ENCODE measurements at places on chromosomes 13 and 19.

GRCh38 chr19:4516199-4516938, 1.9 kb downstream of the PLIN4 start:
- DNase-seq, result no peak

- DNase-seq, result peak; percentile 81
Observed at GRCh38 chr19:13277104-13277809, 127.0 kb downstream of the IER2 start.

GRCh38 chr19:13884726-13885591, 8.0 kb downstream of the NANOS3 start:
- no peak for DNase-seq

GRCh38 chr19:9836021-9836420, 903 bp downstream of the PIN1 start:
- DNase-seq, result peak; percentile 20

- DNase-seq, result no peak
Observed at GRCh38 chr19:15238639-15239155, 6.4 kb upstream of the EPHX3 start.

DNA sequence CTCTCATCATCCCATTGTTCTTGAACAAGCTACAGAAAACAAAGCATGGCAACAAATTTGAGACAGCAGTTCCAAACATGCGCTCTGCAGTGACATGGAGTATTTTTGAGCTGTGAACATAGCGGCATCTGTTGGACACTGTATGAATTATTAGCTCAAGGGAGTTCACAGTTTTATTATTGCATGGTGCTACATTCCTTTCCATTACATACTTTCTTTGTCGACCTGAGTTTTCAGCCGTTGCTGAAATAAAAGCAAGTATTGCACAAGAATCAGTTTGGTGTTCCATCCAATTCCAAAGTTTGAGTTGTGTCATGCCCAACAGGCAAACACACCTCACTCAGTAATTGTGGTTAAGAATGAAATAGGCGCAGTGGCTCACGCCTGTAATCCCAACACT, 30.1 kb upstream of the METTL21C start:
- no peak for DNase-seq

GRCh38 chr13:38228322-38228721, 121.3 kb upstream of the UFM1 start:
- DNase-seq, result no peak

DNA sequence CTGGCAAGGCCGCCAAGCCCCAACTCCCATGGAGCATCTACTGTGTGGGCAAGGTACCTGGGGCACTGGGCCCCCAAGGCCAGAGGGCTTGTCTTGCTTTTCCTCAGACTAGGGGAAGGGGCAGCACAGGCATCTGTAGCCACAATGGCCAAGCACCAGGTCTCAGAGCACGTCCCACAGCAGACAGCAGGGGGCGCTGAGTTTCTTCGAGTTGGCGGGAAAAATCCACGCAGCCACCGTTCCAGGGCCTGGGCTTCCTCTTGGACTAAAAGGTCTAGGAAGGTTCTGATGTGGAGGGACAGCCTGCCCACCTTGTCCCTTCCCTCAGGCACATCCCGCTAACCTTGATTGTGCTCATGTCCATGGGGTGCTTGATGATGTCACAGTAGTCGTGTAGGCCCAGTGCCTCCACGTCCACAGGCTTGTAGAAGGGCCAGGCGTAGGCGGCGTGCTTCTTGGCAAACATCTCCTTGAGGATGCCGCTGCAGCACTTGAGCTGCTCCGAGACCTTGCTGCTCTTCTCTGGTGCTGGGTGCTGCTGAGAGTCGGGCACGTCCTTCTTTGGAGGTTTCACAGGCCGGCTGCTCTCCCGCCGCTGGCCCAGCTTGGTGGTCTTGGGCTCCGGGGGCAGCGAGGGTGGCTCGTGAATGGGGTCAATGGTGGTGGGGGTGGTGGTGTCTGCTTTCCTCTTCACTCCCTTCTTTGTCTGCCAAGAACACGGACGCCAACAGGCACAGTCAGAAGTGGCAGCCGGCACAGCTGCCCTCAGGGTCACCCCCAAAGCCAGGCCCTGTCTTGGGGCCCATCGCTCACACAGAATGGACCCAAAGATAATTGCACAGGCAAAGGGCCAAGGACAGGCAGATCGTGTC, 32.0 kb upstream of the EPHX3 start:
- DNase-seq, result peak; percentile 83

All from suppressor macrophage (primary cell).